Left ventricle myocardium superior (tissue), 1 donor: ENCODE measurements at places on chromosomes 13 and 19.

DNA sequence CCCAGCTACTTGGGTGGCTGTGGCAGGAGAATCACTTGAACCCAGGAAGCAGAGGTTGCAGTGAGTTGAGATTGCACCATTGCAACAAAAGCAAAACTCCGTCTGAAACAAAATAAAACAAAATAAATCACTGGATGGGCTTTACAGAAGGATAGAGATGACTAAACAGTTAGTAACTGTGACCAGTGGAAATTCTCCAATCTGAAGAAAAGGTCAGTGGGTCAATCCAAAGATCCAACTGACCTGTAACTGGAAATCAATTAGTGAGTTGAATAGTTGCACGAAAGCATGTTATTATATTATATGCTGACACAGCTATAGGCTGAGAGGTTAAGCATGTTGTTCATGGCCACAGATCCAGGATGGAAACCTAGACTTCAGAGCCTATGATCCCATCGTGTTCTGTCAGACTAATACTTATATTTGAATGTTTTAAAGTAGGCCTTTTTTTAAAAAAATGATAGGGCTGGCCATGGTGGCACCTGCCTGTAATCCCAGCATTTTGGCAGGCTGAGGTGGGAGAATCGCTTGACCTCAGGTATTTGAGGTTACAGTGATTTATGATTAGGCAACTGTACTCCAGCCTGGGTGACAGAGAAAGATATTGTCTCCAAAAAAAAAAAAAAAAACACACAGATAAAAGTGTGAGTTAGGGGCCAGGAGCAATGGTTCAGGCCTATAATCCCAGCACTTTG, 1.4 kb downstream of the ECH1 start:
- DNase-seq = no peak

- no peak for DNase-seq
These were observed 782.5 kb upstream of the SLITRK6 start for GRCh38 chr13:86581706-86582105.

DNA sequence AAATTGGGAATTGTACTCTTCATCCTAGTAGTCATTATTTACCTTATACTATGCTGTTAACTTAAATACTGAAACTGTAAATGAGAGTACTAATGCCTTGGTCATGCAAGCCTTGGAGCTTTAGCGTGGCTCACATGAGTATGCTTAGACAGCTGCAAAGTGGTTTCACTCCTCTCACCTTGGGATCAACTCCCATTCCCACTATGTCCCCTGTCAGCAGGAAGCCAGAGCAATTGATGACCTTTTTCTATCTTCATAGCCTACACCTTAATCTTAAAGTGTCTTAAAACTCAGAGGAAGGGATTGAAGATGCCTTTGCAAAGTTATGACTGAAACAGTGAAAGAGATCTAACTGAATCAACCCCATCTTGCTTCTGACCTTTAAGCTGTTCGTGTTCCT, 33.2 kb upstream of the CEACAM8 start:
- no peak for DNase-seq

DNA sequence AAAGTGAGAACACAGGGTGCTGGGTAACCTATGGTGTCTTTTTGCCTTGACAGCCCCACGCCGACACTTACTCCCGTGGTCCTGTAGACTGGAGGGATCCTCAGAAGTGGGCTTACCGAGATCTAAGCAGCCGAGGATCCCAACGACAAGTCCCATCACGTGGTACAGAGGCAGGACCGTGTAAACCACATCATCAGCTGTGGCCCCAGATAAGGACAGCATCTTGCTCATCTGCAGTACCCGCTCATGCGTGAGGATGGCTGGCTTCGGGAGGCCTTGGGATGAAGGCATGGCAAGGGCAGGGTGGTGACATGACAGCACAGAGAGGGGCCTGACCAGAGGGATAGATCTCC, 2.1 kb downstream of the SLC27A5 start:
- no peak for DNase-seq

- DNase-seq = no peak
These were observed 24.5 kb upstream of the ZNF492 start for GRCh38 chr19:22609630-22610029.

- DNase-seq = no peak
These were observed 37.1 kb downstream of the ANKRD10 start for GRCh38 chr13:110877737-110878258.

GRCh38 chr19:36573895-36574720, 1.0 kb upstream of the ZNF529 start:
- no peak for DNase-seq

DNA sequence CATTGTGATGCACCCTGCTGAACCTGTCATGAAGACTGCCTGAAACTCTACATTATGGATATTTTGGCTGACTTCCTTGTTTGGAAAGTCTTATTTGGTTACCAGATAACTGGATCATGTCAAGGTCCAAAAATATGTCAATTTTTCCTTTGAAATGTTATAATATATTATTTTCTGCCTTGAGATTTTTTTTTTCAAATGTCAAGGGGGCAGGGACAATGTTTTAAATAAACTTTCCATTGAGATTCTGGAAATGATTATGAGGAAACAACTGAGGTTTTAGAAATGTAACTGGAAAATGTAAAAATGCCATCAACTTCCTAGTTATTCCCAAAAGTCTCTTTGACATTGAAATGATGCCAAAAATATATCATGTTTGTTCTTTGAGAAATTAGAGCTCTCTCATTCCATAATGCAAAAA, 117.0 kb downstream of the RFC3 start:
- DNase-seq = no peak

GRCh38 chr13:71090990-71091389, 776.0 kb downstream of the DACH1 start:
- no peak for DNase-seq

- peak; percentile 38 for DNase-seq
These were observed 25.1 kb downstream of the STARD13 start for GRCh38 chr13:33260168-33261098.

GRCh38 chr19:52527956-52528351, 486 bp downstream of the ZNF808 start:
- DNase-seq = no peak
